ENCODE measurements at places on chromosomes 11 and 22.

GRCh38 chr11:64341429-64341828, 1.4 kb downstream of the CCDC88B start:
- no peak for DNase-seq

- DNase-seq = no peak
Measured at GRCh38 chr11:134916421-134917213, 504.6 kb upstream of the B3GAT1 start.

- no peak for DNase-seq
Measured at GRCh38 chr11:47377571-47378009, 757 bp downstream of the SPI1 start.

DNA sequence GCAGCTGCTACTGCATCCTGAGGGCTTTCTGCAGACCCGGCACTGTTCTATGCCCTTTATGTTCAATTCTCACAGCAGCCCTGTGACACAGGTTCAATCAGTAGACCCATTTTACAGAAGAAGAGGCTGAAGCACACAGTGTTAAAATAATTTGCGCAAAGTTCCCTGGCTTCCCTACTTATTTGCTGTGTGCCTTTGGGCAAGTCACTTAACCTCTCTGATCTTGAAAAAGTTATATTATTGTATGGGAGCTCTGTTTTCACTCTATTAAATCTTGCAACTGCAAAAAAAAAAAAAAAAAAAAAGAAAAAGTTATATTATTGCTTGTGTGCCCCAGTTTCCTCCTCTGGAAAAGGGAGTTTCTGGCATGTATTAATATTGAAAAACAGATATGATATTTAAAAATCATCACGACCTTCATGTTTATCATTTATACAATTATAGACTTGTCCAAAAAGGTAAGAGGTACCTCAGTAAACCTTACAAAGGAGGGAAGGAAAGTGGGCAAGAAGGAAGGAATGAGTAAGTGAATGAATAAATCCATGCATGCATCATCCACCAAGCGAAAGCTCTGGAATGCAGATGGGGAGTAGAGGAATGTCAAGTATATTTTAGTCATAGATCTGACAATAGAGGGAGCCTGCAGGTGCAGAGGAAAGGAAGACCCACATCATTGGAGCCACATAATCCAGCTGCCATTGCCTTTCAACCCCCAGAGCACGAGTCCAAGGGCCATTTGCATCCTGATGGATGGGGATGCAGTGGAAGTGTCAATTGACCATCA, 21.2 kb upstream of the ISX start:
- DNase-seq = no peak

DNA sequence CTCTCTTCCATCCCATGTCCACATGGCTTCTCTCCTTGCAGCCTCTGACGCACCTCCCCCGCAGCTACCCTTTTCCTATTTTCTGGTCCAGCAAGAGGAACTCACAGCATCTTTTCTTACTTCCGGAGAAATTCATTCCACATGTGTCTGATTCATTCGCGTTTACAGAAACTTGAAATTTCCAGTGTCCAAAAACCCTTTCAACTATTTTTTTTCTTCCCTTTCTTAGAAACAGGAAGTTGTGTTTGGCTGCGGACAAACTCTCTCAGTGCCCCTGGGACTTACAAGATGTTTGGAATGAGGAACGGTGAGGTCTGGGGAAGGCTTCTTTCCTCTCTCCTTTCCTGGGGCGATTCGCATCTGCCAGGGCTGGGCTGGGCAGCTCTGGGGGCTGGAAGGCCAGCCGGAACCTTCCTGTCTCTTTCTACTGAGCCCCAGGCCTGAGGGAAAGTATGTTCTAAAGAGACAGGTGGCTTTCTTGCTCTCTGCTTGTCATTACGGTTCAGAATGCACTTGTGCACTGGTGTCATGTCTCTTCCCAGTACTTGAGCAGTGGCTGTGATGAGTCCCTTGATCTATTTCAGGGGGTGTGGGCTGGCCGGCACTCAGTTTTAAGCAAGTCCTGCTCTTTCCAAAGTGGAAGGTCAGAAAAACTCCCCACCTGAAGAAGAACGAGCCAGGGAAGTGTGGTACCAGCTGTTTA, 27.5 kb downstream of the ADAMTS8 start:
- DNase-seq = no peak

DNA sequence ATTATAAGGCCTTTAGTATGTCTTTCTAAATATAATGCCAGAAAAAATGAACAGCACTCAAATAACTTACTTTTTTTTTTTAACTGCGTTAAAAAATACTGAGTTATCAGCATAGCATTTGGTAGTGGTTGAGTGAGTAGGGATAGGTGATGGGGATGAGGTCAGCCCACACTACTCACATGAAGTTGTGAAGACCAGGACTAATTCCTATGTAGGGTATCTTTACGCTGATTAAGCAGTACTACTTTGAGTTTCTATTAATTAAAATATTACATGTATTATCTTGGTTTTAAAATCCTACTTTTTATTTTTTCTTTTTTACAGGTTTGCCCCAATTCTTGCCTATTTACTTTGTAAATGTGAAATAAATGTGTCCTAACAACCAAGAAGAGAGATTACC, 13.5 kb downstream of the PHF21A start:
- DNase-seq = no peak

GRCh38 chr11:15938121-15938611, 418.2 kb downstream of the SOX6 start:
- DNase-seq = no peak

DNA sequence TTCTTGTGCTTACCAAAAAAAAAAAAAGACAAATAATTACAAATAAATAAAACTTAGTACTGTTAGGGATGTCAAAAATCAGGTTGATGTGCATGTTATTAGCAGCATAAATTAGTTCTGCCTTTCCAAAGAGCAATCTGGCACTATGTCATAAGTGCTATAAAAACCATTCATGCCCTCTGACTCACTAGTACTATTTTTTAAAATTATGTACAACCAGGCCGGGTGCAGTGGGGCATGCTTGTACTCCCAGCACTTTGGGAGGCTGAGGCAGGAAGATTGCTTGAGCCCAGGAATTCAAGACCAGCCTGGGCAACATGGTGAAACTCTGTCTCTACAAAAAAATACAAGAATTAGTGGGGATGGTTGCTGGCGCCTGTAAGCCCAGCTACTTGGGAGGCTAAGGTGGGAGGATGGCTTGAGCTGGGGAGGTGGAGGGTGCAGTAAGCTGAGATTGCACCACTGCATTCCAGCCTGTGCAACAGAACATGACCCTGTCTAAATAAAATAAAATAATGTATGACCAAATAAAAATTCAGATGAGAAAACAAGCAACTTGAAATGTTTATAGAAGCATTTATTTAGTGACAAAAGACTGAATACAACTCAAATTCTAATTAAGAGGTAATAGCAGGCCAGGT, 25.3 kb downstream of the UEVLD start:
- DNase-seq = no peak

DNA sequence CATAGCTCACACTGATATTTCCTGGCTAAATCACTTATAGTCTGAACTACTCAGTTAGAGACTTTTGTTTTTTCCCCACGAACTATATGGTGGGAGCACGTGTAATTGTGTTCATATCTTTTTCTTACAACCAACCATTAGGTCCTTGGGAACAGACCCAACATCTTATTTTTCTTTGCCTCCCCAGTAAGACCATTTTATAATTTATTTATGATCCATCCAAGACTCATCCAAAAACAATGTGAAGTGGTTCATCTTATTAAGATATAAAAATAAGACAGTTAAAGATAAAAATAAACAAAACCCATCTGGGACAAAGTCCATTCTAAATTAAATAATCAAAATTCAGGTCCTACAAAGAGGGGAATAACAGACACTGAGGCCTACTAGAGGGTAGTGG, 90.8 kb downstream of the FAM168A start:
- no peak for DNase-seq

DNA sequence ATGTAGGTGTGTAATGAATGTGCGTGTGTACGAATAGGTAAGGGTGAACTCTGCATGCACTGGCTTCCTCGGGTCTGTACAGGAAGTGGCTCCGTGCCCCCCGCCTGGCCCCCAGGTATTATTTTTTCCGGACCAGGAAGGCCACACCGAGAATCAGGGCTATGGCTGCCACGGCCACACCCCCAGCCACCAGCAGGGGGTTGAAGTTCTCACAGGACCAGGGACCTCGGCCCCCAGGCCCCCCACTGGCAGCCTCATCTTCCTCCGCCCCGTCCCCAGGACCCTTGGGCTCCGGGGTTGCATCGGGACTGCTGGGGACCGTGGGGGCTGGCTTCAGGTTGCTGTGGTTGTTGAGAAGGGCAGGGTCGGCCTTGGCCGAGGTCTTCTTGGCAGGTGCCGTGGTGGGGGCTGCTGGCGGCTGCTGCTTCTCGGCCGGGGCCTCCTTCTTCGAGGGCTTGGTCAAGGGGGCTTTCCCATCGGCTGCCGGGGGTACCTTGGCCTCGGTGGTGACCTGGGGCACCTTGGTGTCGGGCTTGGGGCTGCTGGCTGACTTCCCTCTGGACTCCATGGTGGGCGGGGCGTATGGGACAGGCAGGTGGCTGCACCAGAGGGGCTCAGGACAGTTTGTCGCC, 1.8 kb downstream of the CEND1 start:
- no peak for DNase-seq
